ENCODE measurements at places on chromosomes 5 and 9.

DNA sequence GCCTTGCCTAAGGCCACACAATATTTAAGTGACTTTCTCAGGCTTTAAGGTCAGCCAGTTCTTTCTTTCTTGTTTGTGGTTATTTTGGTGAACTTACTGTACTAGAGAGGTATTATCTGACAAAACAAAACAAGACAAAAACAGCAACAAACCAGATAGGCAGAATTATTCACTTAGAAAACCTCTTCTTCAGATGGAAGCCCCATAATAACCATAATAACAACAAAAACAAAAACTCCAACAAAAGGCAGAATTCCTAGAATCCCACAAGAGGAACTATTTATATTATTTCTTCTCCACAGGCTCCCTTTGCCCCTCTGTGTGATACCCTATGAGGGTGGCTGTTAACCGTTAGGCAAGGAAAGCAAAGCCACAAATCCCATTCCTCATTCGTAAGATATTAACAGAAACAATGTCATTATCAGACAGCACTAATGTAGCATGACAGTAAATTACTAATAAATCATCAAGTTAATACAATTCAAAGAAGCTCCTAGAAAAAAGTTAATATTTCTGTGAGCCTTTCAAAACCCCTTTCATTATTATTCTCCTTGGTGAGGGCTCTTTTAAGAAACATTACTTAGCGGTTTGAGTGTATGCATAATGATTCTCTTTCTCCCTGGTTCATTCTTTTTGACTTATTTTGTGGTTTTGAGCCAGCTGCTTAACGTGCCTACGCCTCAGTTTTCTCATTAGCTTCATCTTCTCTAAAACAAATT lies 274.9 kb downstream of the EFNA5 start:
- no peak for DNase-seq

DNA sequence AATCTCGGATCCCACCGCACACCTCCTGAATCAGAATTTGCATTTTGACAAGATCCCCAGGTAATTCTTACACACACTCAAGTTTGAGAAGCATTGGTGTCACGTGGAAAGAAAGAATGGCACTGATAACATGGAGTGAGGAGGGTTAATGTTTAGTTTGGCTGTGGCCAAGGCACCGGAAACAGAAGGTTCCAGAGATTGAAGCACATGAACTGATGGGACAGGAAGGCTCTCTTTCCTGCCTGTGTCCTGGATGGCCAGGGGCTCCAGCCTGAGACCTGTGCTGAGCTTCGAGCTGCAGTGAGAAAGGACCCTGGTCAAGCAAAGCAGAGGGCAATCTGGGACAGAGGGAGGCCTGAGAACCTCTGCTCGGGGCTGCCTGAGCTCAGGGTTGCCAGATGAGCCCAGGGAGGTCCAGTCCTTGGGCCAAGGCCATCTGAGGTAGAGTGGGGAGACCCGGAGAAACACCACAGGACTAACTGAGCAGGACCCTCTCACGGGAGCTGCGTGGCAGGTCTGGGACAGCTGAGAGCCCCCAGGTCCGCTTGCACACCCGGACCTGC lies 27.3 kb downstream of the AFAP1L1 start:
- DNase-seq = no peak

GRCh38 chr9:76181020-76181641 lies 213.1 kb downstream of the RFK start:
- DNase-seq = peak; percentile 11

DNA sequence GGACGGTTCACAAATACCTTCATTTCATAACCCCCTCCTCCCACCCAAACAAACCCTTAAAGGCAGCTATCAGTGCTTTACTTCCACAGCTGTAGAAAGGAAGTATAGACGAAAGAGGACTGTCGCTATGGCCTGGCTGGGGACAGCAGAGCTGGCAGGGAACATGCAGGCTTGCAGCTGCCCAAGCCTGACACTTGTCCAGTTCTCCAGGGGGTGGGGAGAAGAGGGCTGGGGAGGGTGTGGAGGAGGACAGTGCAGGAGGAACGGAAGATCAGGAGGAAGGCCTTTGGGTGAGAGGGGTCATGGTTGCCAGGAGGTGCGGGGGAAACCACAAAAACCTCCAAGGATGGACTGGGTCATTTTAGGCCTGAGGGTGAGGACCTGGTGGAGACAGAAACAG lies 25.9 kb downstream of the ARPC5L start:
- DNase-seq = no peak

DNA sequence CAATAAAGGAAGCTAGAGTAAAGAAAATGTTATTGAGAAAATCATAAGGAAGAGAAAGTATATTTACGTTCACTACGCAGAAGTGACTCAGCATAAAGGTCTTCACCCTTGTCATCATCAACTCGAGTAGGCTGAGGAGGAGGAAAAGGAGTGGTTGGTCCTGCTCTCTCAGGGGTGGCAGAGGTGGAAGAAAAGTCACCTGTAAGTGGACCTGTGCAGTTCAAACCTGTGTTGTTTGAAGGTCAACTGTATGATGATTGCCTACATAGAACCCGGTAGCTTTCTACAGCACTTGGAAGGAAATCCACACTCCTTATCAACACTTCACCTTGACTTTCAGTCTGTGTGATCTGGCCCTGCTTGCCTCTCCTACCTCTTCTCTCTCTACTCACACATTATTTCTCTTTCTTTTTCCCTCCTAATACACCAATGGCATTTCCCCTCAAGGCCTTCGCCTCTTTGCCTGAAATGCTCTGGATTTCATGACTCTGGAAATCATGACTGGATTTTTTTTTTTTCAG lies 109.3 kb upstream of the CPEB4 start:
- no peak for DNase-seq

GRCh38 chr5:95526871-95527270 lies 27.9 kb downstream of the SKIC3 start:
- no peak for DNase-seq

GRCh38 chr9:134060546-134060945 lies 7.3 kb downstream of the BRD3 start:
- DNase-seq = no peak

- no peak for DNase-seq
Observed at GRCh38 chr5:154757814-154758406, 2.7 kb downstream of the LARP1 start.

GRCh38 chr5:14063138-14063537 lies 80.0 kb upstream of the TRIO start:
- DNase-seq = no peak

DNA sequence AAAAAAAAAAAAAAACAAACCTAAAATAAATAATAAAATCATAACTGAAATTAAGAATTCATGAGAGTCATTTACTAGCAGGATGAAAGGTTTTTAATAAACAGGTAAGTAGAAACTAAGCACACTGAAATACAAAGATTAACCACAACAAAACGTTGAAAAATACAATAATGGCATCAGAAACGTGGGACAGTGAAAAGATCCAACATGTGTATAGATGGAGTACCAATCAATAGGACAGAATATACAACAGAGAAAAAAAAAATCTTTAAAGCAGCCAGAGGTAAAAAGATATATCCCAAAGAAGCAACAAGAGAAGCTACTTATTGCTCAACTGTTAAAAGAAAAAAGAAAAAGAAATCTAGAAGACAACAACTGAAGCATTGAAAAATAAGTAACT lies 75.2 kb downstream of the RICTOR start:
- DNase-seq = no peak

DNA sequence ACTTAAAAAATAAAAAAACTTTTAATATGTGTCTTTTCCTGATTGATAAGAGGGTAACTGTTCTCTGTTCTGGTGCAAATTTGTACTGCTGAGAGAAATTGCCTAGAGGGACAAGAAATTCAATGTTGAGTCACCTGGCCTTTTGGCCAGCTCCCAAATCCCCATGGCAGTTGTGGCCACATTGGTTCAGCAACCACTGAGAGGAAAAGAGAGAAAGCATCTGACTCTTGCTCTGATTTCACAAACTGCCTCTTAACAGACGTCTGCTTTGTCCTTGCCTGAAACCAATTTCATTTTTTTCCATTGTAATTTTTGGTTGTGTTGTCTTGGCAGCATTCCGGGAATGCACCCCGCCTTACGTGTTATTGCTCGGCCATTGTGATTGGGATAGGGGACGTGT lies 42.4 kb downstream of the NTRK2 start:
- DNase-seq = no peak

DNA sequence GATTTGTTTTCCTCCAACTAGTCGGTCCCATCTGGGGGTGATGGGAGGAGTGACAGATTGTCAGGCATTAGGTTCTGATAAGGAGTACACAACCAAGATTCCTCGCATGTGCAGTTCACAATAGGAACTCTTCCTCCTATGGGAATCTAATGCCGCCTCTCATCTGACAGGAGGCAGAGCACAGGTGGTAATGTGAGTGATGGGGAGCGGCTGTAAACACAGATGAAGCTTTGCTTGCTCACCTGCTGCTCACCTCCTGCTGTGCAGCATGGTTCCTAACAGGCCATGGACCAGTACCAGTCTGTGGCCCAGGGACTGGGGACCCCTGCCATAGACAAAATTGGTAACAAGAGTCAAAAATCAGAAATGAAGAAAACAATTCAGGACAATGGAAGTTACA lies 173.3 kb upstream of the HMHB1 start:
- no peak for DNase-seq

DNA sequence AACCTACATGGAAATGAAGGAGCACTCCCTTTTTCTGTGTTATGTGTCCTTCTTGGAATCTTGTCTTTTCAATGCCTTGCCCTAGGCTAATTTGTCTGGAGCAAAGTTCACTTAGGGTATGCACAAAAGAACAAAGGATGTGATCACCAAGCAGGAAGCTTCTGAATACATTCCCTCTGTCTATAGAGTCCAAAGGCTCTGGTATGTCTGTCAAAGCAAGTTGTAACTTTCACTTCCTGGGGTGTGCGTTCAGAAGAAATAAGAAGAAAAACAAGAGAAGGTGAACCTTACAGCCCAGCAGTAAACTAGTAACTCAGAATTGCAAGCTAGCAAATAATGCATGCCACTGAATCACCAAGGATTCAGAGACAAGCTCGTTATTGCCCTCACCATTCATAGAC lies 31.7 kb upstream of the CDH6 start:
- no peak for DNase-seq

DNA sequence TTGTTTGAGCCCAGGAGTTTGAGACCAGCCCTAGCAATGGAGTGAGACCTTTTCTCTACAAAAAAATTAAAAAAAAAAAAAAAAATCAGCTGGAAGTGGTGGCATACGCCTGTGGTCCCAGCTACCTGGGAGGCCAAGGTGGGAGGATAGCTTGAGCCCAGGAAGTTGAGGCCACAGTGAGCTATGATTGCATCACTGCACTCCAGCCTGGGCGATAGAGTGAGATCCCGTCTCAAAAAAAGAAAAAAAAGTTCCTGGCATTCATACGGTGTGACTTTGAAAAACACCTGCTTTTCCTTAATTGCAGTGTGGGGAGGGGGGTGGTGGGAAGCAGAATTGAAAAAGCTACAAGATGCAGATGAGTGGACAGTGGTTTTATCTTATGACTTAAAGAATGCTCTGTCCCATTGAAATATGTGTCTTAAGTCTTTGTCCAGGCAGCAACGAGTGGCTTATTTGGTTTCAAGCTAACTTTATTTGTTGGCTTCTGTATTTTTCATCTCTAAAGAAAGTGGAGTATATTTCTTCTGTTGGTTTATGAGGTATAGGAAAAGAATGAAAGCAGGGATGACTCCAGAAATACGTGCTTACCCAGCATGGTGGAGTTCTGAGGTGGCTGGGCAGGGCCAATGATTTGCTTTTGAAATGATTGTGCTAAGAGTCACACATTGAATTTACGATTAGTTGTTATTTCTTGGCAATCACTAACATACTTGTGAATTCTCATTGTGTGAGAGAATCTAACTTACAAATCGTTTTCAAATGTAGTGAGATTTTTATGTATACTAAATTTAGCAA lies 27.8 kb downstream of the ROPN1L start:
- DNase-seq = no peak

DNA sequence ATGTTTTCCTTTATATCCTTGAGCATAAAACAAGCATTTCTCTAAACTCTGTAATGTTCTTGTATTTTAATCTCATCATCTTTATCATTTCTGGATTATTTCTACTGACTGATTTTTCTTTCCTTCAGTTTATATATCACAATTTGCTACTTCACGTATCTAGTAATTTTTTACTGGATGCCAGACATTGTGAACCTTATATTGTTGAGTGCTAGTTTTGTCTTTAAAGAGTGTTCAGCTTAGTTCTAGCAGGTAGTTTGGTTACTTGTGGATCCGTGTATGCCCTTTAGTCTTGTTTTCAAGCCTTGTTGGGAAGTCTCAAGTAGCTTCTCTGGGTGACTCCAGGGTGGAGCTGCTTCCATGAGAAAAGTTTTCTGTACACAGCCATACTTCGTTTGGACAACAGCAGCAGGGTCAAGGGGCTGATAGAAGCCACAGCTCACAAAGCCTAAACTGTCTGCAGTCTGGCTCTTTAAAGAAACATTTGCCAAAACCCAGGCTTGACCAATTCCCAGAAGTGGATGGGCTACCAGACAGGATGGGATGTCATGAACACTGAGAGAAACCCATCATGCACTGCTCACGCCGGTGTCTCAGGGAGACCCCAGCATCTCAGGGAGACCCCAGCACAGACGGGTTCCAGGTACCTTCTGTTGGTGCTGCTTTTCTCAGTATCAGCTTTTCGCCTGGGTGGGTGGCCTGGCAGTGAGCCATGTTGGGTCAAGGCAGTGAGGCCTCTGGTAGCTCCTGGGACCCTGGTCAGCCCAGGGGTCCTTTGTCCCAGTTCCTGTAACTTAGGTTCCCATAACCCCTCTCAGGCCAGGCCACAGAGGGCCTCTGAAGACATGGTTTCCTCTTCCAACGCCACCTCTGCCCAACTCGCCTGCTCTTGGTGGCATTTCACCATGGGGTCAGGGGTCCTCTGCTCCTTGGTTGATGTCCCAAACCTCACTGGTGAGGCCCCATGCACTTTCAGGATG lies 29.1 kb downstream of the TRIP13 start:
- DNase-seq = no peak

DNA sequence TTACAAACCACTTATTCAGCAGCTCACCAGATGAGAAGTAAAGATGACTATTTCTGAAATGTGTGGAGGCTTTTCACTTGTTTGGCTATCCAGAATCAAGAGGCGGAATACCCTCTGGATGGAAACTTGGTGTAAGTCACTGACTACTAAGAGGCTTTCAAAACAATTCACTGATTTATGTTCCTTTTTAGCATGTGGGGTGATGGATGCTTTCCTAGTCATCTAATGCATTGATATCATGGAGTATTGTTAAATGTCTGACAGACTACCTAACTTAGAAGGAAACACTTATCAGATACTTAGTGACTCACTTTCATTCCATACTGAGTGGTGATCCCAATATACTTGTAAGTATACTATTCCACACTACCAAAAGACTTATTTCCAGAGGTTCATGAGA lies 141.4 kb downstream of the PLK2 start:
- no peak for DNase-seq

GRCh38 chr5:168008555-168008954 lies 282.9 kb upstream of the WWC1 start:
- DNase-seq = no peak

- no peak for DNase-seq
Observed at GRCh38 chr5:179953987-179954386, 46.3 kb upstream of the TBC1D9B start.

- DNase-seq = no peak
Observed at GRCh38 chr9:14932231-14932630, 22.0 kb upstream of the FREM1 start.

- DNase-seq = no peak
Observed at GRCh38 chr9:37968228-37968701, 64.3 kb upstream of the SLC25A51 start.
